ENCODE measurements at places on chromosomes 1 and 21. TPM values are rescaled to one million over a fixed set of nuclear protein-coding genes. Genes with fewer than 3 reads are reported as not detected.

The PHLDA3 gene
- 132 TPM for total RNA-seq

The SELP gene
- not detected for total RNA-seq

The ARMH1 gene
- total RNA-seq: 1.5 TPM

The PTPN7 gene
- not detected for total RNA-seq

The CNR2 gene
- total RNA-seq: not detected

The FAM151A gene
- total RNA-seq: not detected

The CD244 gene
- not detected for total RNA-seq

The RNF207 gene
- total RNA-seq: 19.2 TPM

The C8B gene
- not detected for total RNA-seq

The TCHHL1 gene
- not detected for total RNA-seq

The PRKACB gene
- 29.0 TPM for total RNA-seq

The F13B gene
- total RNA-seq: under 0.01 TPM

The OLFML2B gene
- 0.50 TPM for total RNA-seq

The FCAMR gene
- not detected for total RNA-seq

The PCAT6 gene
- total RNA-seq: 4.1 TPM

The CHAF1B gene
- total RNA-seq: 4.5 TPM

The GBP5 gene
- total RNA-seq: not detected

The RHBDL2 gene
- total RNA-seq: 0.67 TPM
